ENCODE measurements at places on chromosomes 1 and 21.

- no peak for DNase-seq
These were observed 3.1 kb downstream of the CCDC190 start for GRCh38 chr1:162857850-162858249.

- DNase-seq = no peak
These were observed 839.9 kb downstream of the LTN1 start for GRCh38 chr21:28152732-28153131.

- DNase-seq = no peak
These were observed 35.4 kb downstream of the ADGRL2 start for GRCh38 chr1:81836007-81836626.

DNA sequence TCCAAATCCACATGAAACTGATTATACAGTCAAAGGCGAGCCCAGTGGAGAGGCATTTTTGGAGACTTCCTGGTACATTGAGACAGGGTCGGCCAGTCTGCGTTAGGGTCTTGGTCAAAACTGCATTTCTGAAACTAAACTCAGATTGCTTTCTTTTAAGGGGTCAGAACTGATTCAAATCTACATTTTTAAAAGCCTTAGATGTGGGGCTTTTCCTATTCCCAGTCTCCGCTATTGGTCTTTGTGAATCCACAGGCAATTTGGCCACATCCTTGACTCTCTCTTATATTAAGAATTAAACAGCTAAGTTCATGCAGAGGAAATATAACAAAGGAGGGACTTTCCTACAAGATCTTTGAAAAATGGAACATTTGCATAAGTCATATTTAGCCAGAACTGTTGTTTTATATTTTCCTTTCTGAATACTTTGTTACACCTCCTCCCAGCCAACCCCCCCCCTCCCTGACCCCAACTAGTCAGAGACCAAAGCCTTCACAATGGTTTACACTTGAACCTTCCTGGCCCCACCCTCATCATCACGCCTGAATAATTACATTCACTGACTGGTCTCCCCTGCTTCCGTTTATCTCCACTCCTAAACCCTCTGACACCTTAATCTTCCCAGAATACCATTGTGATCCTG is 30.9 kb downstream of the SELL start:
- DNase-seq = no peak

- DNase-seq = no peak
These were observed 21.3 kb upstream of the IL10 start for GRCh38 chr1:206793620-206794019.

DNA sequence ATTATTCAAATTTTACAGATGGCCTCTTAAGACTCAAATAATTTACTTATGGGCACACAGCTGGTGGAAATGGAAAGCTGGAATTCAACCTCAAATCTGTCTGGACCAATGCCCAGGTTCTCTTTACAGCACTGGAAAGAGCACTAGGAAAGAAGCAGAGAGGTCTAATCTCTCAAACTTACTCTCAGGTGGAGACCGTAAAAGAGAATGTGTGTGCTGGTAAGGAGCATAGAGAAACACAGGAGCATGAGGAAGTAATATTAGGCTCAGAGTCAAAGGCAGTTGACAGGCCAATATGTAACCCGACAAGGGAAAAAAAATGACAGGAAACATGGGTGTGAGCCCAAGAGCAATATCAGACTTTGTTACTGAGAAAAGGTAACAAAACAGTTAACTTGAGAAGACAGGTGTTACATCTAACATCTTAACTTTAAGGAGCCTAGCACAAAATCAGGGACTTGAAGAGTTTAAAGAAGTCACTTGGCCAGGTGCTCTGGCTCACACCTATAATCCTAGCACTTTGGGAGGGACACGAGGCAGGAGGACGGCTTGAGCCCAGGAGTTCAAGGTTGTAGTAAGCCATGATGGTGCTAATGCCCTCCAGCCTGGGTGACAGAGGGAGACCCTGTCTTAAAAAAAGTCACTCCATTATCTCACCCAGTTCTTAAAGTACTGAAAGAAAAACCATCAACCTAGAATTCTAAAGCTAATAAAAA is 20.7 kb downstream of the PPP1R15B start:
- no peak for DNase-seq

DNA sequence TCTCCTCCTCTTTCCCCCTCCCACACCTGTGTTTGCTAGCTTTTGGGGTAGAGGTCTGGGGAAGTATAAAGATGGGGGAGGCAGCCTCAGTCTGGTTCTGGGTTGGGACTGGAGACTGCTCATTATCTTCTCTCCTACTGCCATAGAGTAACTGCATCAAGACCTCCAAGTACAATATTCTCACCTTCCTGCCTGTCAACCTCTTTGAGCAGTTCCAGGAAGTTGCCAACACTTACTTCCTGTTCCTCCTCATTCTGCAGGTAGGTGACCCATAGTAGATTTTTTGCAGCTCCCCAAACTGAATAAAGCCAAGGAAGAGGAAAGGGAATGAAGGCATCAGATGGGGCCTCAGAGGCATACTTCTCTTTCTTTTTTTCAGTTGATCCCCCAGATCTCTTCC is 5.3 kb downstream of the ATP8B2 start:
- no peak for DNase-seq

DNA sequence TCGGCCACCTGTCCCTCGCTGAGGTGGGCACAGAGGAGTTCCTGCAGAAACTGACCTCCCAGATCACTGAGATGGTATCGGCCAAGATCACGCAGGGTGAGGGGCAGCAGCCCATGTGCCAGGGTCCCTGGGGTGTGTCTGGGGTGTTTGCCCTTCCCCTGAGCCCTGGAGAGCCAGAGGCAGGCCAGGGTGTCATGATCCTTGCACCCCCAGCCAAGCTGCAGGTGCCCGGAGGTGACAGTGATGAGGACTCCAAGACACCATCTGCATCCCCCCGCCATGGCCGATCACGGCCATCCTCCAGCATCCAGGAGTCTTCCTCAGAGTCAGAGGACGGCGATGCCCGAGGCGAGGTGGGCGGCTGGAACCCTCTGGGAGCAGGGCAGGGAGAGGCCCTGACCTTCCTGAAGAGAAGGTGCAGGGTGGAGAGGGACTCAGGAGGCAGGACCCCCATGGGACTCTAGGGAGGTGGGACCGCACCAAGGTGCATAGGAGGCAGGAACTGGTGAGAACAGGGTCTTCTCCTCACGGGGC is 69.5 kb downstream of the TRIM11 start:
- DNase-seq = no peak

- no peak for DNase-seq
These were observed 46.9 kb downstream of the PTP4A2 start for GRCh38 chr1:31891280-31891679.

Data from NCI-H187 treated with DMSO at 0.1 percent for 48 hours (cell line).